ENCODE measurements at places on chromosomes 7 and 10.

DNA sequence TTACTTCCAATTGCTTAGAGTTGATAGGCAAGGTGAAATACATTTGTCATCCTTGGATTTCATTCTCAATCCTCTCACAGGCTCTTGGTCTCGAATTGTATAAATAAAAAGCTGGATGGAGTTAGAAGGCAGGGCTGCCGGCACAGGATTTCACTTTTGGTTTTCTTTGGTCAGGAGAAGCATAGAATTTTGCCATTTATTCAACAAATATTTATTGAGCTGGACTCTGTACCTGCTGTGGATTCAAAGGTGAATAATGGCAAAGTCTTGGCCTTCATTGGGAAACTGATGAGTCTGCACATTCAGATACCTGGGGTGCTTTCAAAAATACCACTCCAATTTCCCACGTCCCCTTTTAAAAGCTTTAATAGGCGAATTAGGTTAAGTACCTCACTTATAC lies 49.7 kb downstream of the PDK4 start:
- no peak for DNase-seq

- DNase-seq, result peak; percentile 20
These were observed 111.2 kb upstream of the STEAP1B start for GRCh38 chr7:22610951-22611757.

DNA sequence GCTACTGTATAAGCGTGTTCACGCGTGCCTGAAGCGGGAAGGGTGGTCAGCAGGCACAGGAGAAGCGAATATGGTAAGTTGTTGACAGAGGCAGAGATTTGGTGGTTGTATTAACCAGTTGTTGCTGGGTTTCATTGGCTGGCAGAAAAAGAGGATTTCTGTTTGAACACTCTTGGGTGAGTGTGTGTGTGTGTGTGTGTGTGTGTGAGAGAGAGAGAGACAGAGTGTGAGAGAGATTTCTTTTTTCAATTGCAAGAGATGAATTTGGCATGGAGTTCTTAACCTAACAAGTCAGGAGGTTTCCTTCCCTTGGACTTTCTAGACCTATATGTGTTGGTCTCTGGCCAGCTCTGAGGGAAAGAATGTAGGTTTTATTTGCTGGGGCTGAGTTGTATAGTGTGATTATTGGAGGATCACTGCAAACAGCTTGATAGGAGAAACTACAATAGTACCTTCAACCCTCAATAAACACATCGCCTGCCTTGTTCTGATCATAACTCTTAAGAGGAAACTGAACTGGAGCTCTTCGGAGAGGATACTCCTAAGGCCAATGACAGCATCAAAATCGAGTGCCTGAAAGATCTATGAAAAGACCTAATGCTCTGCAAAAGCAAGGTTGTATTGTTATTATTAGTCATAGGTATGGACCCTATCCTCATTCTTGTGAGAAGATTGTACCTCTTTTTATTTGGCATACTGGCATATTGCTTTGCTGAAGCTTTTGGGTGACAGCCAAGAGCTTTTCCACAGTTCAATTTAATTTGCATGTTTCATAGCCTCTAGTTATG lies 1.2 kb downstream of the MCU start:
- DNase-seq, result no peak

GRCh38 chr10:105743343-105744056 lies 1102.4 kb downstream of the SORCS3 start:
- no peak for DNase-seq

DNA sequence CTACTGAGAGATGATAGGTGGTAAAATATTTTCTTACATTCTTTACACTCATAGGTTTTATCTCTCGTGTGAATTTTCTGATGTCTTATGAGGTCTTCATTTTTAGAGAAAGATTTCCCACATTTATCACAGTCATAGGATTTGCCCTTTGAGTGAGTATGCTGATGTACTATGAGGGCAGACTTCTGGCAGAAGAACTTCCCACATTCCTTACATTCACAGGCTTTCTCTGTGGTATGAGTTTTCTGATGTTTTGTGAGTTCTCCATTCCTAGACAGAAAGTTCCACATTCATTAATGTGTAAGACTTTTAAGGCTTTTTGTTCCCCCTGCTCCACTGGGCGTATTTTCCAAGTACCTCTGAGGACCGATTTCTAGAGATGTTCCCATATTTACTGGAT lies 23.5 kb downstream of the ZNF25 start:
- DNase-seq, result no peak
